Common myeloid progenitor, CD34-positive (primary cell): ENCODE measurements at places on chromosomes 1 and 21.

DNA sequence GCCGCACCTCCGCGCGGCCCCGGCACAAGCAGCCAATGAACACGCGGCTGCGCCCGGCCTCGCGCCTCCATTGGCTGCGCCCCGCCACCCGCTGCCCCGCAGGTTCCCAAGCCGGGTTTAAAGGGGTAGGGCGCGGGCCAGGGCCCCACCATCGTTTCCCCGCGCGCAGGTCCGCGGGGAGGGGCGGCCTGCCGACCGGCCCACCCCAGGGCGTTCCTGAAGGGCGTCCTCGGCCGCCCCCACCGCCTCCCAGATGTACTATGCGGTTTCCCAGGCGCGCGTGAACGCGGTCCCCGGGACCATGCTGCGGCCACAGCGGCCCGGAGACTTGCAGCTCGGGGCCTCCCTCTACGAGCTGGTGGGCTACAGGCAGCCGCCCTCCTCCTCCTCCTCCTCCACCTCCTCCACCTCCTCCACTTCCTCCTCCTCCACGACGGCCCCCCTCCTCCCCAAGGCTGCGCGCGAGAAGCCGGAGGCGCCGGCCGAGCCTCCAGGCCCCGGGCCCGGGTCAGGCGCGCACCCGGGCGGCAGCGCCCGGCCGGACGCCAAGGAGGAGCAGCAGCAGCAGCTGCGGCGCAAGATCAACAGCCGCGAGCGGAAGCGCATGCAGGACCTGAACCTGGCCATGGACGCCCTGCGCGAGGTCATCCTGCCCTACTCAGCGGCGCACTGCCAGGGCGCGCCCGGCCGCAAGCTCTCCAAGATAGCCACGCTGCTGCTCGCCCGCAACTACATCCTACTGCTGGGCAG lies at the start of gene OLIG1:
OLIG1 (plus strand) TSS at position 148 of the 750 bp plus-strand sequence; CDS start at position 254, 106 bp downstream.
- peaks cover 11% of the 10 kb centered on the region for H3K27me3 ChIP-seq
- H3K27ac ChIP-seq: no peak within 1 kb of the TSS
- peaks cover 46% of the 10 kb centered on the region for H3K4me1 ChIP-seq
- DNase-seq: no peak
- H3K36me3 ChIP-seq: no peaks in the 10 kb centered on the region

GRCh38 chr1:7262611-7263010 lies 477.4 kb downstream of the CAMTA1 start:
- no peaks in the 10 kb centered on the region for H3K4me1 ChIP-seq
- no peaks in the 10 kb centered on the region for H3K27me3 ChIP-seq
- DNase-seq: peak; percentile 13
- no peak overlapping the region for H3K27ac ChIP-seq
- no peak overlapping the region for H3K4me3 ChIP-seq

DNA sequence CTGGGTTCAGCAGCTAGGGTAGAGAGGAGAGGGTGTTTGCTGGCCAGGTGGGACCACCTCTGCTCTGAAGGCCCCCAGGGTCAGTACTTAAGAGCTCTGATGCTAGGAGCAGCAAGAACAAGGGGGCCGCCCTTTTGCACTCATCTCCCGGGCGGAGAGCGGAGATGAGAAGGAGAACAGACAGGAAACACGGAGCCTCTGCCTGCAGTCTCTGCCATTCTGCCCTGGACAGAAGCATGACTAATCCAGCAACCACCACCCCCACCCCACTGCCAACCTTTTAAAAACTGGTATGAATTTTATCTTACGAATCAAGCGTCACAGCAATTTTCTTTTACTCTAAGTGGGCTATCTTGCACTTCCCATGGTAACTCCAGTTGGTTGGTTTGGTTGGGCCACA lies 34.5 kb downstream of the PARP1 start:
- no peak overlapping the region for H3K4me3 ChIP-seq
- DNase-seq: no peak
- no peak overlapping the region for H3K27ac ChIP-seq
- peaks cover 91% of the 10 kb centered on the region for H3K36me3 ChIP-seq
- H3K27me3 ChIP-seq: no peaks in the 10 kb centered on the region

DNA sequence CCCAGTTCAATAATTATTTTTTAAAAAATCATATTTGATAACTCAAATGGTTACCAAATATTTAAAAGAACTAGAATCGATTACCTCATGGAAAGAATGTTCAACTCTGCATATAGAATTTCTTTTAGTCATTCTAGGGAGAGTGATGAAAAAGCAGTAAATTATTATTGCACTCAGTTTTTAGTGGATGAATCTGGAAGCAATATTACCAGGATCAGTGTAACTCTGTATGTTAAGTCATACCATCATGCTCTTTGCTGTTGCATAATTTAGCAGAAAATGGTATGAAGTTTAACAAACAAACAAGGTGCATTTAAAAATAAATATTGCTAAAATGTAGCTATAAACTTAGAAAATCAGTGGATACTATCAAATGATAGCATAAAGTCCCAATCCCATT lies 46.1 kb upstream of the ARHGAP29 start:
- DNase-seq: no peak
- no peaks in the 10 kb centered on the region for H3K4me1 ChIP-seq
- H3K27me3 ChIP-seq: no peaks in the 10 kb centered on the region
- H3K36me3 ChIP-seq: no peaks in the 10 kb centered on the region

DNA sequence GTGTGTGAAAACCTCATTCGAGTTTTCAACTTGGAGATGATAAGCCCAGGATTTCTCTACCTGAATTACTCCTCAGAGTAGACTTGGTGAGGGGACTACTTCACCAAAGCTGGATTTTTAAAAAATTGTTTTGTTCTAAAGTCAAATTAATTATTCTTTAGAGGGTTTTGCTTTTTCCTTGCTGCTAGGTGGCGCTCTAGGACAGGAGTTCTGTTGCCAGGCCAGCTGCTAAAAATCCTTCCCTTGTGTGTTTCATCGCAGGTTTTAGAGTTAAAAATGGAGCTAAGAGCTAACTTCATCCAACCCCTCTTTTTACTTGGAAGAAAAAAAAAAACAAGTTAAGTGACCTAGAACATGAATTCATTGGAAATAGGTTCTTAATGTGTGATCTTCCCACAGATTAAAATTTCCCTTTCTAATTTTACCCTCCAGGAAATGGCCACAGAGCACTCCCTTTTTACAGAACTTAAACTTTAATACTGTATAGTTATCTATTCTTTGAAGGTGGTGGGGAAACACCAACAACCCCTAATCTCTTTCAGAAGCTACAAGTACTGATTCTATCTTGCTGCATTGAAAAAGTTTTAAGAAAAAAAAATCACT lies 36.7 kb upstream of the FAM163A start:
- DNase-seq: peak; percentile 70
- H3K27me3 ChIP-seq: no peaks in the 10 kb centered on the region
- no peaks in the 10 kb centered on the region for H3K4me1 ChIP-seq
- no peak overlapping the region for H3K4me3 ChIP-seq

GRCh38 chr1:198756470-198756869 lies 117.6 kb downstream of the PTPRC start:
- H3K4me1 ChIP-seq: no peaks in the 10 kb centered on the region
- peaks cover 48% of the 10 kb centered on the region for H3K36me3 ChIP-seq
- no peak overlapping the region for H3K27ac ChIP-seq
- H3K27me3 ChIP-seq: no peaks in the 10 kb centered on the region
- peak; percentile 41 for DNase-seq
